ENCODE measurements at places on chromosomes 3 and 15.

DNA sequence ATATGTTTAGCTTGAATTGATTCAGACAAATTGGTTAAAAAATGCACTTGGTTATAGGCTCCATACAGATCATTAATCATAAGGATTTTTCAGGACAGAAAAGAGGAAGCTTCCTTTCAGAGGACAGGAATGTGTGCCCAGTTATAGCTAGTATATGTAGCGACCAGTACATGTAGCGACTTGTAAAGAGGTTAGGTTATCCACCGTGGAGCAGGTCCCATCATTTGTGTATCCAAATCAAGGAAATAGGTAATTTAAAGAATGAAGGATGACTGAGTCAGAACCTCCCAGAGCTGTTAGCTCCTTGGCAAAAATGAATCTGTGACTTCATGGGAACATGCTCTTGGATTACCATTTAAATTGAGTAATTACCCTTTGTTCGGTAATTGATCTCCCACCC is 15.8 kb upstream of the P2RY12 start:
- no peak for DNase-seq

DNA sequence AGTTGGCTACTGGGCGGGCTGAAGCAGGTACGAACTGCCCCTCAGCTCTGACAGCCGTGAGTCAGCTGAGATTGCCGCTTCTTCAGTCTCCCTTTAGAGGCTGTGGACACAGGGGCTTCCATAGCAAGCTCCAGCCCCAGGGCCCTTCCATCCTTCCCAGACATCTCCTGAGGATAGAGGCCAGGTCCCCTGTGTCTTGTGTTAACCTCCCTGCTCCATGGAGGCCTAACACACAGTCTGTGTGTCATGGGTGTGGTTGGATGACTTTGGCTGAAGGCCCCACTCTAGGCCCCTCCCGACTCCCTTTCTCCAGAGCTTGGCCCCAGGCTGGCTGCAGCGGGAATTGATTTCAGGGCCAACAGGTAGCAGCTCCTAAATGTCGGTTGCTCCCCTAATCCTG is 116.1 kb upstream of the TLE3 start:
- DNase-seq = no peak

- DNase-seq = no peak
Measured at GRCh38 chr3:5317557-5317956, 130.1 kb downstream of the EDEM1 start.

DNA sequence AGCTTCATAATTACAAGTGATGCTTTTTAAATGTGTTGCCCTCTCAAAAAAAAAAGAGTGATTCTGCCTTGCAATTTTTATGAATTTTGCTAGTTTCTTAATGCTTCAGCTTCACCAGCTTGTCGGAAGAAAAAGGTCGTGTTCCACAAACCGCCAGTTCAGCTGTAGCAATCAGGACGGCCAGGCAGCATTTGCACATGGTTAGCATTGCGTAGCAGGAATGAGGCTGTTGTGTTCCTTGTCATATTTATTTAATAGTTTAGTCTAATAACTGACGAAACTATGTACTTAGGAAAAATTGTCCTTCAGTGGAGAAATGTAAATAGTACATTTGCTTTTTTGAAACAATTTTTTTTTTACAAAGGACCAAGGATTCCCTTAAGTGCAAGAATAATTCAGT is 64.9 kb upstream of the SELENOK start:
- DNase-seq = no peak

DNA sequence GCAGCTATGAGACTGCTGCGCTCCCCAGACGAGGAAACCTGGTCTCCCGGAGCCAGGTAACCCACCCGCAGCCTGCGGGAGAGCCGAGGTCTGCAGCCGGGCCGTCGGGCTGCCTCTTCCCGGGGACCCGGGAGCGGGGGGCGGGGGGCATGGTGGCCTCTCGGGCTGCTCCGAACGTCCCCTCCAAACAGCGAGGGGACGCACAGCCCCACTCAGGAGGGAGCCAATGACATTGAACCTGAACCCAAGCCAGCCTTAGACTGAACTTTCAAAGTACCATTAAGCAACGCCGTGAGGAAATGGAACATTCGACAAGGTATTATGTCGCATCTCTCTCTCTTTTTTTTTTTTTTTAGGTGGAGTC is 29.8 kb upstream of the ALDH1A3 start:
- no peak for DNase-seq

DNA sequence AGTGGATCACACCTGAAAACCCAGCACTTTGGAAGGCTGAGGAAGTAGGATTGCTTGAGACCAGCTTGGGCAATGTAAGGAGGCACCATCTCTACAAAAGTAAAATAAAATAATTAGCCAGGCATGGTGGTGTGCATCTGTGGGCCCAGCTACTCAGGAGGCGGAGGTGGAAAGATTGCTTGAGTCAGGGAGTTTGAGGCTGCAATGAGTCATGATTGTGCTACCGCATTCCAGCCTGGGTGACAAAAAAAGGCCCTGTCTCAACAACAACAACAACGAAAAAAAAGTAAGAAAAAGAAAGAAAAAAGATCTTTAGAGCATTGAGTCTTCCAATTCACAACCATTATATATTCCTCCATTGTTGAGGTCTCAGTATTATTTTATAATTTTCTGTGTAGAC is 192.4 kb upstream of the DPH6 start:
- DNase-seq = no peak

DNA sequence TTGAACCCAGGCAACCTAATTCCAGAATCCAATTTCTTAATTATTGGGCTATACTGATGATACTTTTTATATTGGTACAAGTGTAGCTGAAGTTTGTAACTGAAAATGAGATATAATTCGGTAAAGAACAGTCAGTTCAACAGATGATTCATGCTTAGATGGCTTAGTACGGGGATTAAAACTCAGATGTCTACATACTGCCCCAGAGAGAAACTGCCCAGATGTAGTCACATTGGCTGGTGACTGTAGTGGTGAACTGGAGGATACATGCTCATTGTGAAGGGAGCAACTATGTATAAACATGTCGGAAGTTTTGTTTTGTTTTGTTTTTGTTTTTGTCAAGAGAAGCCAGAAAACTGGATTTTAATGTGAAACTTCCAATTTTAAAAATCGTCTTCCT is 179.6 kb downstream of the ADAMTSL3 start:
- DNase-seq = no peak

DNA sequence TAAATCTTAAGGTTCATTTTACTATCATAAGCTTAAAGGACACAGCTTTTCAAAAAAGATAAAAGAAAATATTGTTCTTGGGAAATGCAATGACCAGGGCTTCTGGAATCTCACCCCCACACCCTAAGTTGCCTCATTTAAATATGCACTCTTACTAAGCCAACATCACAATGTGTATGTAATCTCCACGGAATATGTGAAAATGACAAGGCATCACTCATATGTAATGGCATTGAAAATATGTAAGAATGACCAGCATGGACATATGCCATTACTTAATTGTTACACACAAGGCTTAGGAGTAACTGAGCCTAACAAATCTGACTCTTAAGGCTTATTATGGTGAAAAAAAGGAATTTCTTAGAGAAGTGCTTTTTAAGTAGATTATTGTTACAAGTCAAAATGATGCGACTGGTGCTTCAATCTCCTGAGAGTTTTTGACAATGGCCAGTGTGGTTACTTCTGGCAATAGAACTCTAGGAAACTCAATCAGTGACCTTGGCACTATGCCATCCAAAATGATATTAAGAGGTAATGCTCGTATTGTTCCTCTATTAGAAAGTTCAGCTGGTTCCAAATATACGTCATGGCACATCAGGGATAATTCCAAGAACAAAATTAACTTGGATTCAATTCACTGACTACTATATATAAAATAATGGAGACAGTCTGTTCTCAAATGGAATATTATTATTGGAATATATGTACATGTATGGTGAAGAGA is 290.0 kb upstream of the PLSCR5 start:
- no peak for DNase-seq

- DNase-seq = no peak
Measured at GRCh38 chr3:36303286-36303685, 77.0 kb upstream of the STAC start.

DNA sequence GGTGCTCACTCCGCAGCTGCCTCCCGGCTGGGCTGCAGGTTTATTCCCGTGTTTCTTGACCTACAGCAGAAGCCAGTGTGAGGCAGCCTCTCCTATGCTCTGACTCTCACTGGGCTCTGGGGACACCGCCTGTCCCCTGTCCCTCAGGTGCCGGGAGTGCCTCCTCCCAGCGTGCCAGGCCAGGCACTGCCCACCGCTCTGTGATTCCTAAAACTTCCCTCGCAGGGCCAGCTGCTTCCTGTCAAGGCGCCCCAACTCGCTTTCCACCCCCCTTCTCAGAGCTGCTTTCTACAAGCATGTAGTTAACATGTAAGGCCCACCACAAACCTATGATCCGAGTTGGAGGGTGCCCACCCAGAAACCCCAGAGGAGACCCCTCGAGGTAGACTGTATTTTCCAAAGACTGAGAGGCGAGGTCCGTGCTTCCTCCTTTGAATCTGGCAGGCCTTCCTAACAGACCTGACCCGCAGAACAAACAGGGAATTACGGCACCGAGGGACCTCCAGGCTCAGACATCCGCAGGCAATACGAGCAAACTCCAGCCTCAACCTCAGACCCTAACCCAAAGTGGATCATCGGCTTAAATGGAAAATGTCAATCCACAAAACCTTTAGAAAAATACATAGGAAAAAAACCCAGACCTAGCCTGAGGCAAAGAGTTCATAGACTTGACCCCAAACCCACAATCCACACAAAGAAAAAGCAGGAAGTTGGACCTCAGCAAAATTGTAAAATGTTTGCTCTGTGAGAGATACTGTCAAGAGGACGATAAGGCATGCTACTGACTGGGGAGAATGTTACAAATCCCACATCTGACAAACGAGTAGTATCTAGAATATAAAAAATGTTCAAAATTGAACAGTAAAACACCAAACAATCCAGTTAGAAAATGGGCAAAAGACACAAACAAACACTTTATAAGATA is 121.3 kb upstream of the IQSEC1 start:
- DNase-seq = no peak

GRCh38 chr15:69035205-69035917 is 20.9 kb downstream of the NOX5 start:
- DNase-seq = no peak

DNA sequence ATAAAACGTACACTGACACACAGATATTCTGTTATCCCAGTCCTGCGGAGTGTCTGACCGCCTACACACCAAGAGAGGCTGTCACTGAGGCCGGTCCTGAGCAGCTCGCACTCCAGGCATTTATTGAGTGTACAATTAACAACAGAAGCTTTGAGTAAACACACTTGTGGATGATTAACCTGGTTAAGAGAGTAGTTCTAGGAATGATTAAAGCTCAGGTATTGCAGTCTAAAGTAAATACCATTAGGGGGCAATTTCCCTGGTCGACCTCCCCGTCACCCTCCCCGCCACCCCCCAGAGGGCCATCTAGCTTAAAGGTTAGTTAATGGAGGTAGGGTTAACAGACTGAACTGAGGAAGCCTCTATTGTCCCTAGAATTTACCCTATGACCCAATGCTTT is 1278.5 kb downstream of the NSUN3 start:
- DNase-seq = no peak

- no peak for DNase-seq
Measured at GRCh38 chr3:80040067-80040466, 272.3 kb upstream of the ROBO1 start.

DNA sequence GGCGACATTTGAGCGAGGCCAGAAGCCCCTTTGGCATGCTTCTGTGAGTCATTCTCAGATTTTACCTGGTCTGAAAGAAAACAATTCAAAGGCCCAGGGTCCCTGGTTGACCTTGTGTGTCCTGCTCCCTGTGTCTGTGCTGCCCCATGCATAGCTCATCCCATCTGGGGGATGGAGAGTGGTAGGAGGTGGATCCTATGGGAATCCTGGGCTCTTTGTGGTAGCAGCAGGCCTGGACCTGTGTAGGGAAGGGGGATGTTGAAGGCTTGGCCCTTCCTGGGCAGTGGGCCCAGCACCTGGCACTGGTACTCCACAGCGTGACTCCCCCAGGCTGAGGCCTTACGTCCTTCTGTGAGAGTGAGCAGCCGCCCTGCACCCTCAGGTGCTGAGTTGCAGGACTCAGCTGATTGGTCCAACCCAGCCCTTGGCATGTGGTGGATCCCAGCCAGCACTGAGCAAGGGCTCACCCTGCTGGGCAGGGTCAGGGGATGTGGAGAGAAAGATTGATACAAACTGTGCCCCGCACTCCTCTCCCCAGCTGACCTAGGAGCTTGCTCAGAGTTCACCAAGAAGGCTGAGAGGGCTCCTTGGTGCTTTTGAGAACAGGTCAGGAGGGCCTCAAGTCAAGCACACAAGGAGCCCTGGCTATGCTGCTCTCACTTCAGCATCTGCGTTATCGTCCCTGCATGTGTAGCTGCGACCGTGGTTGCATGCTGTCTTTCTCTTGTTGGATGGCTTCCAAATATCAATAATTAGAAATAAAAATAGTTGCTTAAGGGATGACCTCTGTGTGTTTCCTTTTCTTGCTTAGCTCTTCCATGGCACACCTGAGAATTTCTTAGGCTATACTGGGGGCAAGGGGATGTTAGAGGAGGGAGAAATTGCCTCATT is 21.4 kb upstream of the JMJD7 start:
- DNase-seq = no peak

DNA sequence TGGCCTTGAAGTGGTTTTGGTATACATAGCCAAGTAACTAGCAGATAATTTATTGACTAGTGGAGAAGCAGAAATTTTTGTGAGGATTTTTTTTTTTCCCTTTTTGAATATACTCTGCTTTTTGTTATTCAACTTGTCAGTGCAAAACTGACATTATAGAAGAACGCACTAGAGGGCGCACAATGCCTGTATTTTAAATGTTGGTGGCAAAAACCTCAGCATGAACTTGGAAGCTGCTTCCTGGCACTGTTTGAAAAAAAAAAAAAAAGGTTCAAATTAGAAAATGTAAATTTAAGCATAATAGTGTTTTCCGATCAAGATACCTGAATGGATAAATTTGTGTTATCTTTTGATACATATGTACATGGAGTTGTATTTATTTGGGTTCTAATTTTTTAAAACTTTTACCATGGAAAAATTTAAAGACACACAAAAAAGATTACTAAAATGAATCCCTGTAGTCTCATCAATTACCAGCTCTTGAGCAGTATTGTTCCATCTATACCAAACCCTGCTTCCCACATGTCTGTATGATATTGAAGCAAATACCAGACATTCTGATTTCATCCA is 56.0 kb downstream of the SLC25A26 start:
- DNase-seq = peak; percentile 72

DNA sequence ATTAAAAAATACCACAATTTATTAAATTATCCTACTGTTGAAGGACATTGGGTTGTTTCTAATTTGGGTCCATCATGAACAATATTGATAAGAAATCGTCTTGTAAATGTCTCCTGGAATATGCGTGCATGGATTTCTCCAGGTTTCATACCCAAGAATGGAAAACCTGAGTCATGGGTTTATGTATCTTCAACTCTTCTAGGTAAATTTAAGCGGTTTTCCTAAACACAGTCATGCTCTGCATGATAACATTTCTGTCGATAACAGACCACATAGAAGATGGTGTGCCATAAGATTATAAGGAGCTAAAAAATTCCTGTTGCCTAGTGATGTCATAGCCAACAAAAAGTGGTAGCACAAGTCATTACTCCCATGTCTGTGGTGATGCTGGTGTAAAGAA is 39.9 kb upstream of the SCN5A start:
- DNase-seq = no peak

Measured in stimulated activated CD4-positive, alpha-beta T cell treated with anti-CD3 and anti-CD28 coated beads, Interleukin-4, amount 100 ng/mL, for 24 hours (primary cell).